Natural killer cell (primary cell): ENCODE measurements at places on chromosomes 5 and 9.
A peak's percentile ranks its signal among the peaks of the same experiment; 100 is the strongest.

DNA sequence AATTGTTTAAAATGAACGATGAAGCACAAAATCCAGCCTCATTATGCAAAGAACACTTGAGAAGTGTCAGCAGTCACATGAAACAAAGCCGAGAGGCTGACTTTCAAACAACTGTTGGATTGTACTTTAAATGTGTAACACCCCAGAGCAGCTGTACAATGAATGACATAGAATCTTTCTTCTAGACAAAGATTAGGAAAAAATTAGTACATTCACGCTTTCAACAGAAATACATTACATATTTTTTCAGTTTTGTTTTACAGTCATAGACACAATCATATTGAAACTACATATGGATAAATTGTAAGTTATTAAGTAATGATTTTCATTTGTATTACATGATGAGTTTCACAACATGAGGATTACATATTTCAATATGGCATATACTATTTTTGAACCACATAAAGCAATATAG, 10.6 kb upstream of the AGXT2 start:
- H3K36me3 ChIP-seq = no peaks in the 10 kb centered on the region
- no peak overlapping the region for H3K4me3 ChIP-seq
- no peak overlapping the region for H3K27ac ChIP-seq
- no peaks in the 10 kb centered on the region for H3K4me1 ChIP-seq

DNA sequence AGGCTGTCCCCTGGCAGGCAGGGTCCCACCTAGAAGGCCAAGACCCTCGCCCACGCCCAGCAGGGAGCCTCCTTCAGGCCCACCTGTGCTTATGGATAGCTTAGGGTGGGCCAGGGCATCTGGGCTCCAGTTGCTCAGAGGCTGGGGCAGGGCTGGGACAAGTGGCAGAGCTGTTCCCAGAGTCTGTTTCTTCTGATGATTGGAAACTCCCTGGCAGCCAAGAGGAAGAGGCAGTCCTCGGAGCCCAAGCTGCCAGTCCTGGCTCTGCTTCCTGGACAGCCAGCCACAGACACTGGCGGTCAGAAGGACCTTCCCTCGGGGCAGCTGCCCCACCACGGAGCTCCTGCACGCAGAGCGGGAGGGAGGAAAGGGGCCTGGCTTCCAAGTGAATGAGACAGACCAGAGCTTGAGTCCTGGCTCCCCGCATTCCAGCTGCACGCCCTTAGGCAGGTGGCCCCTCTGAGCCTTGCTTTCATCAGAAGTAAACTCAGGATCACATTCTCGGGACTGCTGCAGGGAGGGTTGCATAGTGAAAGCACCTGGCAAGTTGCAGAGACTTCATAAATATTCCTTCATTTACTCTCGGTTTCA, 37.9 kb upstream of the GABRP start:
- peaks cover 2% of the 10 kb centered on the region for H3K27me3 ChIP-seq
- H3K4me1 ChIP-seq = peaks cover 7% of the 10 kb centered on the region
- H3K4me3 ChIP-seq = no peak overlapping the region
- no peaks in the 10 kb centered on the region for H3K36me3 ChIP-seq
- H3K27ac ChIP-seq = no peak overlapping the region
- DNase-seq = no peak

DNA sequence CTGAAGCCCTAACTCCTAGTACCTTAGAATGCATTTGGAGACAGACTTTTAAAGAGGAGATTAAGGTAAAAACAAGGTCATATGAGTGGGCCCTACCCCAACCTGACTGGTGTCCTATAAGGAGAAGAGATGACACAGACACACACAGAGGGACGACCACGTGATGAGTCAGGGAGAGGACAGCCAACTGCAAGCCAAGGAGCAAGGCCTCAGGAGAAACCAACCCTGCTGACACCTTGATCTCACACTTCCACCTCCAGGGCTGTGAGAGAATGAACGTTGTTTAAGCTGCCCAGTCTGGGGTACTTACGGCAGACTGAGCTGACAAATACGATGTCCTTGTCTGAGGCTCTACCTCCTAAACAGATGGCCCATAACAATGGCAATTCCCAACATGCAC, 93.6 kb downstream of the ROR2 start:
- no peaks in the 10 kb centered on the region for H3K27me3 ChIP-seq
- no peak for DNase-seq
- no peak overlapping the region for H3K4me3 ChIP-seq

DNA sequence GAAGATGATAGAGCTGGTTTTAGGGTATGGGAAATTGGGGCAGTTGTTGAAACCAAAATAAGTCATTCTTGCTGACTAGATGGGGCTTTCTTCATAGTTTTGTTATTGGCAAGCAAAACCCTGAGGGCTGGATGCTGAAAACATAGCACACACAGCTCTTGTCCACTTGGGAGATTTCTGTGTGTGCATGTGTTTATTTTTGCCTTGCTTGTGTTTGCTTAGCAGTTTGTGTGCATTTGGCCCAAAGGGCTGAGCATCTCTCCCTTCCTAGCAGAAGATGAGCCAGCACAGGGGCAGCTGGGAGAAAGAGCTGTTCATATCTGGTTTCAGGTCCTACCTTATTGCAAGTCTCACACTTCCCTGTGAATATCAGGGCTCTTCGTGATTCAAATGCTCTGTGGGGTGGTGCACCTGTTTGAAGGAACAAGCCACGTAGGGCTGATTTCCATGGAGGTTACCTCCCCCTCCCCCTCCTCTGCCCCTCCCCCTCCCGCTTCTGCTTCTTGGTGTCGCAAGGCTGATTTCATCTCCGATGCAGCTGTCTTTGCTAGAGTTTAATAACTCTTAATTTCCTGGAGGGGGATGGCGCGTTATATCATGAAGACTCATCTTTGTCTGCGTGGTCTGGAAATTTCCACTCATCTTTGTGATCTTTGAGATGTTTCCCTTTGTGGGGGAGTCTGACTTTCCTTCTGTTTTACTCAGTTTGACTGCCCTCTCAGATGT, 296.5 kb downstream of the ARHGAP26 start:
- no peaks in the 10 kb centered on the region for H3K4me1 ChIP-seq
- DNase-seq = no peak
- H3K27me3 ChIP-seq = no peaks in the 10 kb centered on the region

GRCh38 chr5:97874491-97874890, 691.4 kb upstream of the RIOK2 start:
- H3K27ac ChIP-seq = no peak overlapping the region
- H3K27me3 ChIP-seq = no peaks in the 10 kb centered on the region
- H3K4me1 ChIP-seq = no peaks in the 10 kb centered on the region
- no peaks in the 10 kb centered on the region for H3K36me3 ChIP-seq

GRCh38 chr5:141655020-141655419, 3.8 kb upstream of the FCHSD1 start:
- DNase-seq = no peak
- peaks cover 18% of the 10 kb centered on the region for H3K4me1 ChIP-seq
- H3K4me3 ChIP-seq = no peak overlapping the region
- no peak overlapping the region for H3K27ac ChIP-seq

DNA sequence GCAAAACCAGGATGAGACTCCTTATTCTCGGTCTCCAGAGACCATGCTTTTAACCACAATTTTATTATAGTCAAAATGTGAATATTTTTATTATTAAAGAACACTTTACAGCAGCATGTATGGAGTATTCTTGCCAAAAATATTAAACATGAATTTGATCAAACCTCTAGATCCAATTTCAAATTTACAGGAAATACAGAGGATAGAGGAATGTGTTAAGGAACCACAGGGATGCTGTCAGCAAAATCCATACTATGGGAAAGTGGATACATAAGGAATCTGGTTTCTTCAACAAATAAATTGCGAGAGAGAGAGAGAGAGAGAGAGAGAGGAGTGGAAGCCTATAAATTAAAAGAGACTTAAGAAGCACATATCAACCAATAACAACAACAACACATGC, 348.2 kb upstream of the NUDT12 start:
- no peak overlapping the region for H3K27ac ChIP-seq
- H3K4me1 ChIP-seq = no peaks in the 10 kb centered on the region
- no peak for DNase-seq
- H3K4me3 ChIP-seq = no peak overlapping the region

GRCh38 chr9:126880947-126881332, 20.5 kb downstream of the ZBTB34 start:
- no peak overlapping the region for H3K4me3 ChIP-seq
- H3K27ac ChIP-seq = no peak overlapping the region
- H3K27me3 ChIP-seq = no peaks in the 10 kb centered on the region
- DNase-seq = no peak

- H3K27me3 ChIP-seq = no peaks in the 10 kb centered on the region
- H3K36me3 ChIP-seq = peaks cover 4% of the 10 kb centered on the region
- DNase-seq = no peak
- no peak overlapping the region for H3K27ac ChIP-seq
These were observed 163.5 kb upstream of the OTULINL start for GRCh38 chr5:14417792-14418765.

DNA sequence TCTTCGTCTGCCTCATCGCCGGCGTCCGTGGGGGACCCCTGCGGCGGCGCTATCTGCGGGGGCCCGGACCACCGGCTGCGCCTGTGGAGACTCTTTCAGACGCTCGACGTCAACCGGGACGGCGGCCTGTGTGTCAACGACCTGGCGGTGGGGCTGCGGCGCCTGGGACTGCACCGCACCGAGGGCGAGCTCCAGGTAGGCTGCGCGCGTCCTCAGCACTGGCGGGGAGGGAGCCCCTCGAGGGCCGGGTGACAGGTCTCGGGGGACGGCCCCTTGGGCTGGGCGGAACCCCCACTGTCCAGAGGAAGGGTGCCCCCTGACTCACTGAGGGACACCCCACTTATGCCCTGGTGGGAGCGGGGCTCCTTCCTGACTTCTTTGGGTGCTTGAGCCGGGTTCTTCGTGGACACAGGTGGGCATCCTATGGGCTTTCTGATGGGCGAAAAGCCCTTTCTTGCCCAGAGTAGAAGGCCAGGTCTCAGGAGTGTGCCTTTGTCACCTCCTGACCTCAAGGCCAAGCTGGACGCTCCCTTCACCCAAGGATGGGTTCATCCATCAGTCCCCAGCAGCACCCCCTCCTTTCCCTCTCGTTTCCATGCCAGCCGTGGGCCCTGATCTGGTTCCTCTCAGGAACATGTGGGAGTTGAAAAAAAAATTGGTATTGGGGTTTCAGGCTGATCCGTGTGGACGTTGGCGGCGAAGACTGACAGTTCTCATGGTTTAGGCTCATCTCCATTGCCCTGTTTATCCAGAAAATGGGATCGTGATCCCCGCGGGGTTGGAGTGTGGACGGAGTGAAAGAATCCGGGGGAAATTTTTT, 564 bp downstream of the SLC25A25 start:
- DNase-seq = peak; percentile 65
- peaks cover 74% of the 10 kb centered on the region for H3K4me1 ChIP-seq
- peak overlapping the region; percentile 53 for H3K4me3 ChIP-seq
- H3K27ac ChIP-seq = peak overlapping the region; percentile 39
- no peaks in the 10 kb centered on the region for H3K27me3 ChIP-seq
- H3K36me3 ChIP-seq = no peaks in the 10 kb centered on the region

DNA sequence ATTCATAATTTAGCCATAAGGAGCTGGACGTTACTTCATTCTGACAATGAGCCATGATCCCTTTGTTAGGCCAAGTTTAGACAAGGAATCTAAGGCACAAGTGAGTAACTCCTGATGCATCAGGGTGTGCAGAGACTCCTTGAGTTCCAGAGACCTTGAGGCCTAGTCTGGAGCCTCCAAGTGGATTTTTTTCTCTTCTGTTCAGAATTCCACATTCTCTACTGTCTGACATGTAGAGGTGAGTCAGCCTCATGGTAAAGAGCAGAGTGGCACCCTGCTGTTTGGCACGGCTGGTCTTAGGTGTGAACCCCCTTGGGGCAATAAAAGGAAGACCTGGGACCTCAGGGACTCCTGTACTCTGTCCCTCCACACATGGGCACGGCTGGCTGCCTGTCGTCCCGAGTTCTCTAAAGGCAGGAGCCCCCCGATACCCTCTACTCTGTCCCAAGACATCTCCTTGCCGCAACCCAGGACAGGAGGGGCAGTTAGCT, 22.0 kb upstream of the TGFBI start:
- no peaks in the 10 kb centered on the region for H3K4me1 ChIP-seq
- no peak overlapping the region for H3K27ac ChIP-seq
- H3K4me3 ChIP-seq = no peak overlapping the region

- no peaks in the 10 kb centered on the region for H3K27me3 ChIP-seq
- H3K27ac ChIP-seq = no peak overlapping the region
- no peaks in the 10 kb centered on the region for H3K4me1 ChIP-seq
- no peak for DNase-seq
- H3K36me3 ChIP-seq = no peaks in the 10 kb centered on the region
- H3K4me3 ChIP-seq = no peak overlapping the region
These were observed 185.5 kb downstream of the OLFM1 start for GRCh38 chr9:135273008-135273407.

DNA sequence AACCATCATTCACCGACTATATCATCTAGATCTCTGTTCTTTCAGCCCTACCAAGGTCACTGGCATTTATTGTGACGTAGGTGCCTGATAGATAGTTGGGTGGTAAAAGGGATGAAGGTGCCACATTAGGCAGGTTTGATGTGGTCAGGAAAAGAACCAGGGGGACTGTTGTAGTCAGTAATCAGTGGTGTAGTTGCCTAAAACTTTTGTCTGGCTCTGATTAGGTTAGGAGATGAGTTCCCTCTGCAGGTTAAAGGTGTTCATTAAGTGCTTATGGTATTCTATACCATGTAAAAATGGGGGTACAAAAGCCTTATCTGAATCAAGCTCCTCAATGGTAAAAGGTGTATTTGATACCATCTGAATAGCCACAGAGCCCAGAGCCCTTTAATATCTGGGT, 55.6 kb downstream of the KCNN2 start:
- H3K4me1 ChIP-seq = no peaks in the 10 kb centered on the region
- no peak overlapping the region for H3K27ac ChIP-seq
- H3K36me3 ChIP-seq = no peaks in the 10 kb centered on the region

DNA sequence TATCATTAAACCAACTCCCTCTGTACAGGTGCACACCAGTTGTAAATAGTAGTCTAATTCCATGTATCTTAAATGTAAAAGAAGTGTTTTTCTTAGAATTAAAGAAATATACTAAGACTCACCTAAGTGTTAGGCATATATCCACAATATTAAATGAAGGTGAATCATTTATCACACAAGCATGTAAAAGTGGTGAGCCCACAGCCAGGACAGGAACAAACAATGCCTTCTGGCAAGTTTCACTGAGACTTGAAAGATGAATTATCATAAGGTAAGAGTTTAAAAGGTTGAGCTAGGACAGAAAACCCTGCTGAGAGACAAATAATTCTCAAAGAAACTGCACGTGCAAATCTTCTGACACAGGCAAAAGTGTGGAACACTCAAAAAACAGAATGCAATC, 832.5 kb downstream of the TAF11L14 start:
- DNase-seq = no peak
- H3K27me3 ChIP-seq = no peaks in the 10 kb centered on the region
- H3K4me3 ChIP-seq = no peak overlapping the region
